ENCODE measurements at places on chromosomes 4 and X.
A peak's percentile ranks its signal among the peaks of the same experiment; 100 is the strongest.

DNA sequence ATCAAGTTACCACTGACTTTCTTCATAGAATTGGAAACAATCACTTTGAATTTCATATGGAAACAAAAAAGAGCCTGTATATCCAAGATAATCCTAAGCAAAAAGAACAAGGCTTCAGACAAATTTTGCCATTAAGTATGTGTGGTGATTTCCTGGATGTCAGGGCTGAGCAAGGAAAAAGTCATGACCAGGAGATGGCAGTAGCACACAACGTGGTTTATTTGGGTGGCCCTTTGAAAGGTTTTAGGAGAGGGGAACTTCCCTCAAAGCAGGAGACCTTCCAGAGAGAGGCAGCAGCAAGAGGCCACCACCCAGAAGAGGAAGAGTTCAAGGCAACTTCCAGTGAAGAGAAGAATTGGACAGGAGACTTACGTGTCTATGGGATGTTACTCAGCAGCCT lies 18.1 kb upstream of the ZXDB start:
- DNase-seq: peak; percentile 15

DNA sequence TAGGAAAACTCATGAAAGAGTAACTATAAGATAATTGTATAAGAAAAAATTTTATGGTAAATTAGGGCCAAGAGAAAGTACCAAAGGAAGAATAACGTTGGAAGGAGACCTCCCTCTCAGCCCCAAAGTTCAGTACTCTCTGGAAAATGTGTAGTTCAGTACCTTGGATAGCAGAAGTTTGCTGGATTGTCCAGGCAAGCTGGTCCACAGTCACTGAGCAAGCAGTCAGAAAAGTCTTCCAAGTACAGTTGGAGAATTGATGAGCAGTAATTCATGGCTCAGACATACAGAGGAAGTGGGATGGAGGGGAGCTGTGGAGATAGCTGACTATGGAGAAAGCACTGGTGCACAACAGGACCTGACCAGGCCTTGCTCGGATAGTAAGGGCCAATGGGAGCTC lies 598.2 kb upstream of the NDST4 start:
- DNase-seq: peak; percentile 20

GRCh38 chrX:134931550-134931949 lies 59.2 kb upstream of the SMIM10 start:
- DNase-seq: no peak

DNA sequence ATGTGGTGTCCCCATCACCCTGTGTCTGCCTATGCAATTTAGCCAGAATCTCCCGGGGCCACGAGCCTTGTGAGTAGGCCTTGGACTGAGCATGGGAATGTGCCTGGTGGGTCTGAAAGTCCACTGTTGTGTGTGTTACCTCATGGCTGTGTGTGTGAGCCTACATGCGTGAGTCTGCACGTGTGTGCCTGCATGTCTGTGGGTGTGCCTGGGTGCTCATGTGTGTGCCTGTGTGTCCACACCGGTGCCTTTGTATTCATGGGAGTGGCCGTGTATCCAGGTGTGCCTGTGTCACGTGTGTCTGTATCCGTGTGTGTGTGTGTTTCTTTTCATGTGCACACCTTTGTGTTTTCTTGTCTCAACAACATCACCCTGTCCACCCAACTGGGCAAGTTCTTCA lies 14.2 kb downstream of the ATP5ME start:
- no peak for DNase-seq

DNA sequence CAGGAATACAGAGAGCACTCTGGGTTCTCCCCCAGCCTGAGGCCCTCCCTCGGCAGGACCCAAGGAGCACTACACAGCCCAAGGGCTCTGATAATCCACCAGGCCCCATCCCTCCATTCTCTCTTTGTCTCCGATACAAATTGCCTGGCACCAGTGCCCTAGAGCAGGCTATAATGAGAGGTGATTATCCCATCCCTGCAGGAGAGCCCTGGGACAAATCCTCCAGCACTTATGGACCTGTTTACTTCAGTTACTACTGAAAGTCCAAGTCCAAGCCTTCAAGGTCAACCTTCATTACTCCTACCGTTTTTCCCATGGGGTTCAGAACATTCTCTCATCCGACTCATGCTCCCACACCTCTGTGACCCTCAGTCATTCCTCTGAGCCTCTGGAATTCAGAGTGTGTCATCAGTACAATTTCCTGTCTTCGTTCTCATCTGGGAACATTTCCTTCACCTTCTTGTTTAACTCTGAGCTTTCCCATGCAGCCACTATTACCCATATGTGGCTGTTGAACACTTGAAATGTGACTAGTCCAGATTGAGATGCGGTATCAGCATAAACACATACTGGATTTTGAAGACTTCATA lies 299.0 kb downstream of the RAPGEF2 start:
- DNase-seq: peak; percentile 96

DNA sequence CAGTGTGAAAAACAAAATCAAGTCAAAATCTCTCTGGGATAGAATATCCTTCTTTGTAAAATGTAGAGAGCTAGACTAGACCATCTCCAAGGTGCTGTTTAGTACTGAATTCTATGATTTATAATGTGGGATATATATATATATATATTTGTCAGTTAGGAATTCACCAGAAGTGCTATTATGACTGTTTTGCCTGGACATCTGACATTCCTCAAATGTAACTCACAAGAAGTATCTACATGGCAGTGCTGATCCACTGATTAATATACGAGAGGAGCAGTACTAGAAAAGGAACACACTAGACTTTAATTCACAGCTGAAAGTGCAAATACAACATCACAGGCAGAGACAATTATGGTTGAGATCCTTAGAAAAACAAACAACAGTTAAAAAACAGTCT lies 208.9 kb downstream of the GBA3 start:
- DNase-seq: no peak

DNA sequence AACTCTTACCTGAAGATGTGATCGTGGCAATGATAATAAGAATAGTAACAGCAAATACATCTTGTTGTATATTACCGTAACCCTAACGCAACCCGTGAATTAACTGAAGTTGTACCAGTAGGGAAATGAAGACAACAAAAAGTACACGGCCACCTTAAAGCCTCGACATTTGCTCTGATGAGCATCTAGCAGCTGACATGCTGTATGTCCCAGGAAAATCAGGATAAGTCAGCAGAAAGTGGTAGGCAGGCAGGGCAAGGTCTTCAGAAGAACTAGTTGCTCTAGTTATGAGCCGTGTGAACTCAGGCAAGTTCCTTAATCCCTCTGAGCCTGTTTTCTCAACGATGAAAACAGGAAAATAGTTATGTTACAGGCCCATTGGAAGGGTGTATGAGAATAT lies 7.7 kb upstream of the ASB5 start:
- DNase-seq: no peak

- DNase-seq: no peak
Measured at GRCh38 chrX:78452356-78452755, 124.9 kb upstream of the CYSLTR1 start.

- no peak for DNase-seq
Measured at GRCh38 chr4:107579099-107579498, 140.9 kb downstream of the PAPSS1 start.

DNA sequence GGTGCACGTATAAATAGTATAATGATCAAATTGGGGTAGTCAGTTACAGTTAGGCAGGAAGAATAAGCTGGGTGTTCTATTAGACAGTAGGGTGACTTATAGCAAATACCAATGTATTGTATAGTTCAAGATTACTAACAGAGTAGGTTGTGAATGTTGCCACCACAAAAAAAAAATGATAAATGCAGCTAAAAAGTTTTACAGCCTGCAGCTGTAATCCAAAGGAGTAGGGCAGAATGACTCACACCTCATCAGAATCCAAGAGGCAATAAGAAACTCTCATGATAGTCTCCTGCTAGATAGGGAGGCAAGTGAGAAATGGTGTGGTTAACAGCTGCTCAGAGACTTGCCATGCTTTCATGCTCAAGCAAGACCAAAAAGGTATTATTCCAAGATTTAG lies 19.6 kb upstream of the TCEAL4 start:
- peak; percentile 14 for DNase-seq

- DNase-seq: no peak
Measured at GRCh38 chr4:139503622-139504166, 49.8 kb downstream of the RAB33B start.

DNA sequence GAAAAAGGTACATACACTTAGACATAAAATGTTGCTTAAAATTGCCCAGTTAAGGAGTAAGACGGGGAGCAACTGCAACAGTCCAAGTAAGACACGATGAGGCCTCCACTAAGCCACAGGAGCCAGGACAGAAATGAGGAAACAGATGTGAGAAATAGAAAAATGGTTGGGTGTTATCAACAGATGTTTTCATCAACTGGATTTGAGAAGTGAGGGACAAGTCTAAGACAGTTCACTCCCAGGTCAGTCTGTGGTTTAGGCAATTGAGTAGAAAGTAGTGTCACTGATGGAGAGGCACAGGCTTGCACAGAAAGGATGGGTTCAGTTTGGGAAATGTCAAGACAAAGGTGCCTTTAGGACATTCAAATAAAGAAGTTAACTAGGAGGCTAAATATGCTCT lies 23.5 kb upstream of the PHF8 start:
- no peak for DNase-seq

DNA sequence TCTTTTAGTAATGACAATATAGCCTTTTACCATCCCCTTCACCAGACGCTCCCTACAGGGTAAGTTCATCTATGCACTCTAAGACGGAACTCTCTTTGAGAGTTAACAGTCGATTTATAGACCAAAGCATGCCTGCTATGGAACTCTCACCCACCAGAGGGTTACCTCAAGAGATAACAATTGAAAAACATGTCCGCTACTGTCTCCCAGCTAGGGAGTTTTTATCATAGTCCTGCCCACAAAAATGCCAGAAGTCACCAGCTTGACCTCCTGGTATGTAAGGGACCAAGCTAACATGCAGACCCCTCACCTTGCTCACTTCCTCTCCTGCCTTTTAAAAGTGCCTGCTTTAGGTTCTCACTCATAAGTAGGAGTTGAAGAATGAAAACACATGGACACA lies 16.7 kb upstream of the YTHDC1 start:
- peak; percentile 43 for DNase-seq

GRCh38 chr4:3248811-3249661 lies at the start of gene MSANTD1:
Gene MSANTD1 (plus strand): TSS chr4:3249159. CDS start chr4:3249223, 64 bp downstream.
- peak; percentile 70 for DNase-seq

- DNase-seq: no peak
Measured at GRCh38 chrX:141175786-141176185, 1.1 kb downstream of the LDOC1 start.

- peak; percentile 73 for DNase-seq
Measured at GRCh38 chr4:67727124-67727850, 26.3 kb upstream of the UBA6 start.

GRCh38 chrX:153333266-153333665 lies 687 bp upstream of the ZNF275 start:
- peak; percentile 23 for DNase-seq

DNA sequence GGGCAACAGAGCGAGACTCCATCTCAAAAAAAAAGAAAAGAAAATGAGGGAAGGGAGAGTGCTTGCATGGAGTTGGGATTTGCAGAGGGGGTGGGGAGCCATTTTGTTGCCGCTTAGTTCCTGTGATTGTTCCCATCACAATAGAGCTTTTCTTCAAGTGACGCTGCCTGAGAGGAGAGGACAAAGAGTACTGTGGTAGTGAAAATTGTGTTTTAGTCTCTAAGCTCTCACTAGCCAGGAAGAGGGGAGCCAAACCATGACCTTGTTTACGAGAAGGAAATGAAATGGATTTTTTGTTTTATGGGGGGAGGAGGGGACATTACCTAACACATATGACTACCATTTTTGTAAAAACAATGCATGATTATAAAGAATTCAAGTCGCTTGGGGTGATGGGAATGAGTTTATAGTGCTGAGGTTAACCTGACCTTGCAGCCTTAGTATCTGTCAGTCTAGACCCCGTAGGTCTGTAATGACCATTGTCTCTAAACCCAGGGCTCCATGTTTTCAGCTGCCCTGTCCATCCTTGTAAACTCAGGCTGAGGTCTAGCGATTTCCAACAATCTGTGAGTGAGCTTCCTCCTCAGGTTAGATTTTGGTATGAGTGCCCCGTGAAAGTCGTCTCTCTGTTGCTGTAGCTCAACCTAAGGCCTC lies 18.8 kb downstream of the SRD5A3 start:
- DNase-seq: no peak

DNA sequence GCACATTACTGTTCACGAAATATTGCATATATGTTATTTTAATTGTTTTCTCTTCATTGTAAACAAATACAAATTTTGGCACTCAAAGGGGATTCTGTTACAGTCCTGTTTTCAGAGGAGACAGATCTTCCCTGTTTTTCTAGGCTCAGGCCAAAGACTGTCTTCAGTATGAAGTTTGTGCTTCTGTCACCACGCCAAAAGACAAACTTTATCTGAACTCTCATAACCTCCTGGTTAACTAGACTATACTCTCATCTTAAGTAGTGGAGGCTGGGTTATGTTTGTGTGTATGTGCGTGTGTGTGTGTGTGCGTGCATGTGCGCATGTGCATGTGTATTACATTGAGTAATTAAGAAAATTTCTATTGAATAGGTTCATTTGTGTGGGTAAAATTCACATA lies 676.8 kb upstream of the HS3ST1 start:
- DNase-seq: no peak

- DNase-seq: no peak
Measured at GRCh38 chr4:152451496-152451895, 84.4 kb downstream of the FBXW7 start.

DNA sequence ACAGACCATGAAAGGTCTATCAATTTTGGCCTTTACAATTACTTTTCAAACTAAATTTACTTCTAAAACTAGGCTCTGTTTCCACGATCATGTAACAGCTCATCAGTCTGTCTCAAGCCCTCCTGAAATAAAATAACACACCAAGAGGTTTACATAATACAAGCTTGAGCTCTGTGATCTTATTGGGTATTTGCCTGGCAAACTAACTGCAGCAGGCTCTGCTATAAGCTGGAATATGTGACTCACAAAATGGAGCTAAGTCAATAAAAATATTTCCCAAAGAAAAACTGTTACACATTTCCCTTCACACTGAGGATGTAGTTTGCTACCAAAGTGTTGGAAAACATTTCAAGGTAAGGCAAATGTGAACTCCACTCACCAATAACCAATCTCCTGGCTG lies 94.7 kb upstream of the GPM6B start:
- DNase-seq: no peak

DNA sequence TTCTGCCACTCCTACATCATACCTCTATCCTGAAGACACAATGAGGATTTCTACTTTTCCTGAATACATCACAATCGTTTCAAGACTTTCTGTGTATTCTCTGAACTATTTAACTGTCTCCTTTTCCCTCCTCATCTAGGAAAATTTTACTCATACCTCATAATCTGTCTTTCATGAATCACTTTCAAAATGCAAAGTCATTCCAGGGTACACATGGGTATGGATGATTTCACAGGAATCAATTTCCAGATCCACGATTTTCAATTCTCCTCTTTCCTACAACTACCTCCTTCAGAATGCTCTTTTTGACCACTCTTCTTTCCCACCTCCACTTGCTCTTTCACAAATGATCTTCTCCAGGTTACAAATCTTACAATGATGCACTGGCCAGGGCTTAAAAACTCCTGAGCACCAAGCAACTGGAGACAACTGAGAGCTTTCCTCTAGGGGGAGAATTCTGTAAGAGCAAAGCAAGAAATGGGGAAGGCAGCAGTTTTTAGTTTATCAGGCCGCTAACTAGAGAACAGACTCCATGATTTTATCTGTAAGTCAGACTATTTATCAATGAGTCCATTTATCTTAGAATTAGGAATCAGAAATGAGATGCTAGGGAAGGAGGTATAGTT lies 116.4 kb downstream of the PPP3CA start:
- DNase-seq: no peak
